Stimulated activated naive CD8-positive, alpha-beta T cell treated with anti-CD3 and anti-CD28 coated beads, Interleukin-15, Interleukin-2, amounts not matched to agents 100 U/mL and 50 U/mL, for 24 hours (primary cell): ENCODE measurements at places on chromosomes 7 and 10.

- DNase-seq = peak; percentile 38
Observed at GRCh38 chr7:77199013-77199966, at the start of gene FGL2. TSS of gene FGL2 (minus strand) at chr7:77199819. CDS start at chr7:77199793, 26 bp downstream.

GRCh38 chr10:17779784-17780183 is 27.8 kb downstream of the TMEM236 start:
- no peak for DNase-seq

DNA sequence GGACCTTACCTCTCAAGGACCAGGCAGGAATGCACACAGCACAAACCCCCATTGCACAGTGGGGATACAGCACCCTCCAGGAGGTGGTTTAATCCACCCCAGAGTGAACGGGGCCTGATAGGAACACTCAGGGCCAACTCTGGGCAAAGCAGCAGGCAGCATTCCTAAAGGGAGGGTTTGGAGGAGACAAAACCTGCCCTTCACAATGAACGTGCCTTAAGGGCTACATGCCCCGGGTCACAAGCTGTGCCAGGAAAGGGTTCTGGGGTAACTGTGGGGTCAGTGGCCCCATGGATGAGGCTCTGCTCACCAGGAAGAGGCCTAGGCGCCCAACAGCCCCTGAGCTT is 1.1 kb downstream of the GPRIN2 start:
- DNase-seq = no peak

DNA sequence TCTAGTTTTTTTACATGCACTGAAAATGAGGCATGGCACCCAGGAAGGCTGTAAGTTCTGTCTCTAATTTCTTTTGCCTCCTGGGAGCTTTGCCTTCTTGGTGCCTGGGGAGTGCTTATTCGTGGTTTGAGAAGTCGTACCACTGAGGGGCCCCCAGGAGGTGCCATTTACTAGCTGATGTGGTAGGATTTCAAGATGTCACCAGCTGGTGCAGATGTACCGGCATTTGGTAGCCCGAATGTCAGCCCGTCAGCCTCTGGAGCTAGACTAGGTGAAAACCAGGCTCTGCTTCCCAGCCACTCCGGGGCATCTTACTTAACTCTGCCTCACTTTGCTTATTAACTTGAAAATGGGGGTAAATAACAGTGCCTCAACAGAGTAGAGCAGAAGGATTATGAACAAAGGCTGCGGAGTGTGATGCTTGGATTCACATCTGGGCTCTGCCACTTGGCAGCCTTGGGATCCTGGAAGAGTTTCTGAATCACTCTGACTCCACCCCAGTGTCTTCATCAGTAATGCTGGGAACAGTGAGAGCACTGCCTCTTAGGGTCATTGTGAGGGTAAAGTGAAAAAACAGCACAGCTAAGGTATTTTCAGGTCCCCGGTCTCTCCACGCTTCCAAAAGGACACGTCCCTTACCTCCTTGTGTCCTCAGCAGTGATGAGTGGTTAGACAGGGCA is 31.4 kb upstream of the BTBD16 start:
- no peak for DNase-seq

DNA sequence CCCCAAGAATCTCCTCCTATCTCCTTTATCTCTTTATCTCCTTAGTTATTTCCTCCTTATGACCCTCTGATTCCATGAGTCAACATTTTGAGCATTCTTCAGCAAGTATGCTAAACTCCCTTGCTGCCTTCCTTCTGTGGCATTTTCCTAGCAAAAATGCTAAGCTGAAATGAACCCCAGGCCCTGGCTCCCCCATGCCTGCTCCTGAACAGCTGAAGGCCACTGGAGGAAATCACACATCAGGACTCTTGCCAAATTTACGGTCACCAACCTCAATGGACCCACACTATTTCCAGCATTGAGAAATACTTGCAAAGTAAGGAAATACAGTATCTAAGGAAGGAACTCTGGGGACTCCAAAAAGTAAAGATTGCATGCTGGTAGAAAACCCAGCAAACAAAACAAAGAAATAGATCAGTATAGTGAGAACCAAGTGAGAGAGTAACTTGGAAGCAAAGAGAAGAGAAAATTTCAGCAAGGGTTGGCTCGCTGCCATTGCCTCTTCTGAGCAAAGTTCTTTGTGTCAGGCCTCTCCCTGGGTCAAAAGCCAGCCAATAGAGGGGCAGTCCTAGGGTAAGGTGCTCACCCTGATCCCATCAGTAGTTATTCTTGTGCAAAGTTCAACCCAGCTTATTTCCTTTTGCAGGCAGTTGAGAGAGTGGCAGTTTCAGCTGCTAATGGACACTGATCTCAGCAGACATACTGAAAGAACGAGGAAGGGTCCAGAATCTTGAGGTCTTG is 5.1 kb upstream of the PLEKHS1 start:
- DNase-seq = no peak

GRCh38 chr10:35884657-35885071 is 242.6 kb upstream of the FZD8 start:
- no peak for DNase-seq
